ENCODE measurements at places on chromosomes 11 and 22.
A peak's percentile ranks its signal among the peaks of the same experiment; 100 is the strongest.

DNA sequence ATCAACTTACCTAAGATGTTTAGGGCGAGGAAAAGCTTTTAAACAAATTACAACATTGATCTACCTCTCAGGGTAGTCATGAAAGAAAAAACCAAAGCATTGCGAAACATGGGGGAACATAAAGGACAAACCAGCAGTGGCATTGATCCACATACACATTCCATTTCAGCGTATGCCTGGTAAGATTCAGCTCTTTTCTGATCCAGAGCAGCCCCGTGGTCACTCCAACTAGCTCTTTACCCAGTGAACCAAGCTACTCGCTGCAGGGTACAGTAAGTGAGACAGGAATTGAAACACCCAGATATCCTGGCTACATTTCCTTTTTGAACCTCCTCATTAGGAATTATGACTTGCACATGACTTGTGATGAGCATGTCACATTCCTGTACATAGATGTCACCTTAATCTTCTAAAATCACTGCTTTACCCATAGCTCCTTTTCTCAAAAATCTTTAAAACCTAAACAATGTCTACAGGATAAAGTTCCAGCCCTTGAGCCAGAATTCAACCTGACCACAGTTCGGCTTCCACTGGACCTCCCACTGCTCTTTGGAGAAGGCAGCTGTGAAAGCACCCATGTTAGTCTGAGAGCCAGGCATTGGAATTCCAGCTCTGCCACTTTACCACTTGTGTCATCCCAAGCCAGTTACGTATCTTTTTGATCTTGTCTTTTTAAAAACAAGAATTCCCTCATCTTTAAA lies 42.9 kb upstream of the AKIP1 start:
- no peak for DNase-seq

GRCh38 chr11:44229624-44230023 lies 80.3 kb downstream of the ALX4 start:
- DNase-seq: no peak

DNA sequence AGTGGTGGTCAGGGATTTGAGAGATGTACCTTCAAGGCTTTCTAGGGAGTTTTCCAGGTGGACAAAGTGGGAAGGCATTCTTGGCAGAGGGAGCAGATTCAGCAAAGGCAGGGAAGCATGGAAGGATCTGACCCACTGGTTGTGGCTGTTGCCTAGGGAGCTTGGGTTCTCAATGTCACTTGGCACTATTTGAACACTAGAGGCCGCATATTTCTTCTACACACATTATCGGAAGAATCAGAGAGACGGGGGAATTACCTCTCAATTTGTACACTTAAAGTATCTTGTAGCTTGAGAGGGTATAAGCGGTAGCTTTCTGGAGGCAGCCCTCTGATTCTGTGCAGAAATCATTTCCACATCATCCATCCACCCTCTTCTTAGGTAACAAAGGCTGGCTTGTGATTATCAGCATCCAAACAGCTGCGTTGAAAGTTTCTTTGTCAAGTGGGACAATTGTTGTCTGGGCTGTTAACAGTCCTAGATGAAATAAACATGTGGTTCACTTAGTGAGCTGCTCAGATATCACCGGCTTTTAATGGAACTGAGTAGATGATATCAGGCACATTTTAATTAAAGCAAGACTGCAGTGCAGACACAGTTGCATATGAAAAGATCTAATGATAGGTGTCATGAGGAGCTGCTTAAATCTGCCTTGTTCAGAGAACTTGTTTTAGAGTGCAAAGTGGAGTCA lies 2.6 kb downstream of the NELL1 start:
- DNase-seq: peak; percentile 74

- DNase-seq: no peak
Measured at GRCh38 chr11:14554959-14555358, 34.8 kb upstream of the PSMA1 start.

- DNase-seq: no peak
Measured at GRCh38 chr11:76665921-76666351, 4.6 kb downstream of the LRRC32 start.

- no peak for DNase-seq
Measured at GRCh38 chr22:36702842-36703215, 723 bp downstream of the CACNG2 start.

- no peak for DNase-seq
Measured at GRCh38 chr11:112235750-112236390, 9.6 kb downstream of the PTS start.

DNA sequence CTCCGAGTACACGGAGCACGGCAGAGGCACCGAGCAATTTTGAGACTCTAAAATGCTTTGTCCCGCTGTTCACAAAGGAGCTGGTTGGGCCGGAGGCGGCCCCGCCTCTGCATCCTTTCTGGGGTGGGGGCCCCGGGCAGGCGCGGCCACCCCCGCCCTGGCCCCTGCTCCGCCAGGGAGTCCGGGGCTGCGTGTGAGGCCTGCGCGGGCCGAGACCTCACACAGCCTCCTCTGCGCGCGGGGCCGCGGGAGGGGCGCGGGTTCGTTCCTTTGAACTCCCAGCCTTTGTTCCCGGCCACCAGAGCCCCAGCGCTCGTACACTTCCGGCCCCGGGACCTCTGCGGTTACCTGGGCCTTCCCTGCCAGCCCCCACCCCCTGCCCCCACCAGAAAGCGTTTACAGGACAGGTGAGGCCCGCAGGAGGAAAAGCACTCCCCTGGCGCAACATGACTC lies 1.6 kb downstream of the FGF19 start:
- no peak for DNase-seq

GRCh38 chr11:68904248-68904847 lies 657 bp downstream of the IGHMBP2 start:
- DNase-seq: no peak

- DNase-seq: no peak
Measured at GRCh38 chr11:44047931-44048431, at the start of gene ACCSL. TSS of gene ACCSL (plus strand) at chr11:44047981. CDS start at chr11:44048037, 56 bp downstream.

GRCh38 chr11:6856871-6857270 lies 6.0 kb upstream of the OR10A2 start:
- no peak for DNase-seq

DNA sequence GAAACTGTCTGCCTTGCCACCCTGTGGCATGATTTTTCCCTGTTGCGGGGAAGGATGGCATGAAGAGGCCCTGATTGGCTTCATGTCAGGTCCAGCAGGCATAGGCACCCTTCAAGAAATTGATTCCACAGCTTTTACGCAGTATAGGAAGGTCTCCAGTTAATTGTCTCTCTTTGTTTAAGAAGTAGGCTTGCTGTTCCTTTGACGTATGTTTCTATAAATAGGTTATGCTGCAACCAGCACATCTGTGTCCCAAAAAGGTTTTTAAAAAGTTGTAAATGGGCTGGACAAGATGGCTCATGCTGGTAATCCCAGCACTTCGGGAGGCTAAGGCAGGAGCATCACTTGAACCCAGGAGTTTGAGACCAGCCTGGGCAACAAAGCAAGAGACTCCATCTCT lies 62.6 kb downstream of the CD6 start:
- DNase-seq: no peak

DNA sequence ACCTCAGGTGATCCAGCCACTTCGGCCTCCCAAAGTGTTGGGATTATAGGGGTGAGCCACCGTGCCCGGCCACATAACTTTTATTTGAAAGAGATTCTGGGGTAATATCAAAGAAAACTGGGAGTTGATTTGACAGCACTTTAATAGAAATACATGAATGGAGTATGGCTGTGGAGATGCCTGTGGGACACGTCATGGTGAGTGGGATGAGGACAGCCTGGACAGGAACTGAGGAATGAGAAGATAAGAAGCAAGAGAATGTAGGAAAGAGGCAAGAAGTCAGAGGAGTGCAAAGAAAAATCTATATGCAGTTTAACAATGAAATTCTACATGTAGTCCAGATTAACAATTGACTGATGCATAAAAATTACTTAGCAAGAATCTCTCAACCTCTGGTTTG lies 31.0 kb downstream of the SLC22A6 start:
- no peak for DNase-seq

- DNase-seq: no peak
Measured at GRCh38 chr11:31646216-31646615, 136.6 kb downstream of the ELP4 start.

DNA sequence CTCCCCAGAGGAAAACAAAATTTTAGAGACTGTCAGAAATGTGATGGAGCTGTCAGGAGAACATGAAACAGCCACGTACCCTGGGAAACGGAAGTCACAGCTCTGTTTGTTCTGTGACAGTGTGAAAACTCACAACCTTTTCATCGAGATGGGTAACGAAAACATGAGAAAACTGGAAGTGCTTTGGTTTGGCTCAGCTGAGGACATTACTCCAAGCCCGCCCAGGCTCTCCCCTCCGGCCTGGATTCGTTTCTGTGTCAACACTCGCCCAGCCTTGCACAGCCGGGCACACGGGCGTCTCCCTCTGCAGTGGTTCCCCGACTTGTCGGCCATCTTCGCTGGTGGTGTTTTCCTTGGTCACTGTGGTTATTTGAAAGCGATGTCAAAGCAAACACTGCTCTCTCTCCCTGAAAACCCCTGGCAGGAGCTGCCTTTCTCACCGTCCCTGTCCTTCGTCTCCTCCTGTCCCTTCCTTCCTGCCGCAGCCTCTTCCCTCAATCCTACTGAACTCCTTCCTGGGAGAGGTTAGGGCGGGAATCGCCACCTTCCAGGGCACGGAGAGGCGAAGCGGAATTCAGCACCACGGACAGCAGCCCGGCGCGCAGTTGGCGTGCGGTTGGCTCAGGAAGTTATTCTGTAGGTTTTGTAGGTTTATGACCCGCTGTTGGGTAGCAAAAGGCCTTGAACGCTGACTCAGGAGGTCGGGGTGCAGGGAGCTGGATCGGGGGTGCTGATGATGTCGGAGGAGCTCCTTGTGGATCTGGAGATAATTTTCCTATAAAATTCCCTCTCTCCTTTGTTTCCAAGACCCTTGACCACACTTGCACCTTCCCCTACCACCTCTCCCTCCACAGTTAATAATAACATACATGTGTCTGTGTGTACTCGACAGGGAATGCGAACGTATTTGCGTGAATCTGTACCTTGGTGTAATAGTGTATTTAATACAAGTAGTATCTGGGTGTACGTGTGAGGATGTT lies 13.1 kb upstream of the RPS19BP1 start:
- no peak for DNase-seq

DNA sequence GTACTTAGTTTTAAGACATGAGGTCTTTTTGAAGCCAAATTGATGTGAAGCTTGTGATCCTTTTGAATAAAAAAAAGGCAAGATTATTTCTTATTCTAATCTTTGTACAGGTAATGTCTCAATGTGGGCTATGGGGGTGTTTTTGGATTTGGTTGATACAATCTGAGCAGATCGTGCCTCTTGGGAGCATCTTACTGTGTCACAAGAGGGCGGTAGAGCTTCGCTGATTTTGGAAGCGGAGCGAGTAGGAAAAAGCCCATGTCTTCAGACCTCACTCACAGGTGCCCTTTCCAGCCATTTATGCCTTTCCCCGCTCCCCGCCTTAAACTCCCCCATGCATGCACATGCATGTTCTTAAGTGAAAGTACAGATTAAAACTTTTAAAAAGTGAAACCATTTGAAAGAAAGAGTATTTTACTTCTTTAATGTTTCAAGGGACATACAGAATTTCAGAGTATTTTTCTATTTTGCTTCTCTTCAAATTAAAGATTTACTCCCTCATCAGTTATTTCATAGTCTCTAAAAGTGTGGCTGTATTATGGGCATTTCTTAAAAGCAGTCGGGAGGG lies 18.8 kb downstream of the DDX25 start:
- DNase-seq: peak; percentile 56

DNA sequence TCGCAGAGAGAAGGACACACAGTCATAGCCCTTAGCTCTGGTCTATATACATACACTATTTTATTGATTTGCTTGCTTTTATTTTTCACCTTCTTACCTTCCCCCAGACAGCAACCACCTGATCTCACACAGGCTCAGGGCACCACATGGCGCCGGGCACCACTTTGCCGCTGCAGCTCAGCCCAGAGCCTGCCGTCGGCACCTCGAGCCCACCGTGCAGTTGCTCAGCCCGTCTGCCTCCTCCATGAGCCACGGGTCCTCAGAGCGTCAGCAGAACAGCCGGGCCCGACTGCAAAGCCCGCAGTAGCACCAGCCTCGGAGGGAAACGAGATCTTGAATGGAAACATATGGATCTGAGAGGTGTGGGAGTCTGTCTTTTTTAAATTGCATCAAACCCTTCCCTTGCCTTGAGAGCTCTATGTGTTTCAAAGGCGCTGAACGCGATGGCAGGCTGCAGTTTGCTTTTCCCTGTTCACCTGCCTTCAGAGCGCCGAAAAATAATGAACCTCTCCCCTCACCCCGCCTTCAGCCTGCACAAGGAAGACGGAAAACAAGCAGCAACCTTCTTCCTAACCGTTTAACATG lies 505.4 kb downstream of the MN1 start:
- DNase-seq: no peak

GRCh38 chr11:111327908-111328624 lies 29.7 kb downstream of the POU2AF3 start:
- no peak for DNase-seq

DNA sequence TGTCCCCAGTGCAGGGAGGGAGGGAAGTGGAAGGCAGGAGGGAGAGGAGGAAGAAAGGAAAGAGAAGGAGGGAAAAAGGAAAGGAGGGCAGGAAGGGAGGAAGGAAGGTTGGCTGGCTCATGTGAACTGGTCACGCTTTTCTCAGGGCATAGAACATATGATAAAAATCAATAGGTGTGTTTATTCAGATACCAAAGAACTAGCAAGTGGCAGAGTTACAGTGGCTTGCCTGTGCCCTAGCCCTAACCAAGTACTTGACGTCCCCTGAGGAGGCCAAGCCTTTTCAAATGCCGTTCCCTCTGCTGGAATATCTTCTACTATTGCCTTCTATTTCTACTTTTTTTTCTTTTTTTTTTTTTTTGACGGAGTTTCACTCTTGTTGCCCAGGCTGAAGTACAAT lies 33.5 kb downstream of the CHRDL2 start:
- no peak for DNase-seq

- DNase-seq: no peak
Measured at GRCh38 chr22:17906978-17907747, 117.2 kb downstream of the MICAL3 start.

DNA sequence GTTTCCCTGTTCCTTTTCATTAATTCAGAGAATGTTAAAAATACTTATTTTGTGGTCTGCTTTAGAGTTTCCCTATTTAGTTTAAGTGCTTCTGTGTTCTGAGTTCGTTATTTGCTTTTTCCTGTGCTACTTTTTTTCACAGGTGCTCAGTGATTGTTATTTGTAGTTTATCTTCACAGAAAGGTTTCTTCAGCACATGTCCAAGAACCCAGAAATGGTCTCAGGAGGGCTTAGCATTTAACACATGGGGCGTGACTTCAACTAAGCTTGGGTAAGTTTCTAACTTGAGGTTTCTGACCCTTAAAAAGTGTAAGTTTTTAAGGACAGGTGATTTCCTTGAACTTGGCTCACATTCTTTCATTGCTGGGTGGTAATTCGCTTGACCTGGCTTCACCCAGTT lies 157.3 kb downstream of the AASDHPPT start:
- DNase-seq: no peak

- no peak for DNase-seq
Measured at GRCh38 chr11:1691878-1692707, 4.9 kb upstream of the KRTAP5-6 start.

- DNase-seq: no peak
Measured at GRCh38 chr11:86211619-86212018, 32.9 kb upstream of the EED start.

- no peak for DNase-seq
Measured at GRCh38 chr11:14449302-14449714, 50.3 kb downstream of the COPB1 start.

Data from NCI-H2029 treated with DMSO at 0.1 percent for 48 hours (cell line).